ENCODE measurements at places on chromosomes 2 and 18.

- no peak for DNase-seq
Measured at GRCh38 chr2:195561116-195561921, 95.7 kb upstream of the SLC39A10 start.

DNA sequence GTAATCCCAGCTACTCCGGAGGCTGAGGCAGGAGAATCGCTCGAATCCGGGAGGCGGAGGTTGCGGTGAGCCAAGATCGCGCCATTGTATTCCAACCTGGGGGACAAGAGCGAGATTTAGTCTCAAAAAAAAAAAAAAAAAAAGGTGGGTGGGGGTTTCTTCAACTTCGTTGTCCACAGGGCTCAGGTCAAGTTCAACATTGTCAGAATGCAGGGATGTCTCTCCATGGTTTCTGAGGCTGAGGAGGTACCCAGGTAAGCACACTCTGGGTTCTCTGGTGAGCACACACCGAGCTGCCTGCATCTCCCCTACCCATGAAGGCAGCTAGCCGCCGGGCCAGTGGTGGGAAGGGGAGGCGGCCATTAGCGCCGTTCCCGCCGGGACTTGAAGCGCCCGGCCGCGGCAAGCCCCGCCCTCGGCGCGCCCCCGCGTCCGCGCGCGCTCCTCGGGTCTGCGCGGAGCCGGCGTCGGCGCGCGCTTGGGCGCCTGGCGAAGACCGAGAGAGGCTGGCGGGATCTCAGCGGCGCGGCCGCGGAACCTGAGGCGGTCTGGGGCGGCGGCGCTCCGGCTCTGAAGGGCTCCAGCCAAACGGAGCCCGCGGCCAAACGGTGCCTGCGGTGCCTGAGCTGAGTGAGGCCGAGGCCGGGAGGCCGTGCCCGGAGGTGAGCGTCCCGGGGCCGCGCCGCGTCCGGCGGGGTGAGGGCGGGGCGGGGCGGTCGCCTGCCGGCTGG is at the start of gene UBXN2A:
Gene UBXN2A, plus strand, starts transcription at position 477 of the 731 bp plus-strand sequence. CDS start 17,852 bp downstream, outside the sequence.
- DNase-seq = peak; percentile 90

- DNase-seq = no peak
Measured at GRCh38 chr2:232438091-232438490, 17.9 kb upstream of the ALPI start.

DNA sequence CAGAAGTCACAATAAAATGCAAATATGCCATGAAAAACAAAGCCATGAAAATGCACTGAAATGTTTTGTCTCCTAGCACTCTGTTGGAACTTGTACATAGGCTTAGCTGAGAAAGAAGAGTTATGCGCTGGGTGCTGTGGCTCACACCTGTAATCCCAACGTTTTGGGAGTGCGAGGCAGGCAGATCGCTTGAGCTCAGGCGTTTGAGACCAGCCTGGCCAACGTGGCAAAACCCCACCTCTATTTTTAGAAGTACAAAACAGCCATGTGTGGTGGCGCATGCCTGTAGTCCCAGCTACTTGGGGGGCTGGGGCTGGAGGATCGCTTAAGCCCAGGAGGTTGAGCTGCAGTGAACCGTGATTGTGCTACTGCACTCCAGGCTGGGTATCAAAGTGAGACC is 39.9 kb downstream of the IRS1 start:
- DNase-seq = no peak

DNA sequence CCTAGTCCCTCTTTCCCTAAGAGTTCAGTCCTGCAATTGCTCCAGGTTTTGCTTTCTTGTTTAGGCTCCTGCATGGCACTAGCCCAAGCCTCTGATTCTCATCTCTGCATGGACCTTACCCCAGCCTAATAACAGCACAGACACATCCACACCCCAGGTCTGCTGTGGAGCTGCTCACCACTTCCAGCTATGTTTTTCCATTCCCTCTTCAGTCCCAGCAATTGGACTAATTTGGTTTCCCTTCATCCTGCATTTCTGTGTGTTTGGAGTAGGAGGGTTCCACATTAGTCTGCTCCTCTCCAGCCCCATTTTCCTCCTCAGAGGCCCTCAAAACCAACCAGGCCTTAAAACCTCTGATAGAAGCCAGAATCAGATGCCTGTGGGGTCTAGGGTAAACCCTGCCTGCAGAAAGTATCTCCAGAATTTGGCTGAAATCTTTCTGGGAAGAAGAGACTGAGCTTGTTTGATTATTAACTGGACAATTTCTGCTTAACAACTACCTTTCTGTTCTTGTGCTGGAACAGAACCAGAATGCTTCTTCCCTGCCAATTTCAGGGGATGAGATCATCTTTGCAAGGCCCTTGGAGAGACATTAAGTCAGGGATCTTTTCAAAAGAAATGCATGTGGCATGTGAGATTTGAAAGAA is 95.9 kb downstream of the GFPT1 start:
- DNase-seq = no peak

- no peak for DNase-seq
Measured at GRCh38 chr2:20838016-20838415, 15.1 kb upstream of the LDAH start.

- DNase-seq = no peak
Measured at GRCh38 chr18:33355263-33355662, 85.3 kb downstream of the CCDC178 start.

- DNase-seq = peak; percentile 19
Measured at GRCh38 chr2:39513641-39514094, 76.6 kb upstream of the MAP4K3 start.

GRCh38 chr2:85758361-85759256 is 4.8 kb downstream of the ATOH8 start:
- DNase-seq = peak; percentile 93

DNA sequence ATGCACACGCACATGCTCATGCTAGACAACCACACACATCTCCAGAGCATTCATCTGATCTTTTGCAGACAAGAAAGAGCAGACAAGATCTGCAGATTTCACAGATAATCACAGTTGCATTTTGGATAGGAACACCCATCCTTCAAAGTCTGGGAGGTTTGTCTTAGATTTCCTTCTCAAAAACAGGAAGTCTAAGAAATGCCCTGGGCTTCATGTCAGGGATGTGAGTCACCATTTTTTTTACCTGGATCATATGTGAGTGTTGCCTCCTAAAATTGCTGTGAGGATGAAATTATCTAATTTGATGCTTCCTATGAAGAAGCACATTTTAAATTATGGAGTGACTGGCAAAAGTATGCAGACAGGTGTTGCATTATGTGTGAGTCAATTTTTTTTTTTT is 46.1 kb downstream of the SRD5A2 start:
- no peak for DNase-seq

GRCh38 chr2:122055521-122055931 is 300.1 kb downstream of the TSN start:
- no peak for DNase-seq

DNA sequence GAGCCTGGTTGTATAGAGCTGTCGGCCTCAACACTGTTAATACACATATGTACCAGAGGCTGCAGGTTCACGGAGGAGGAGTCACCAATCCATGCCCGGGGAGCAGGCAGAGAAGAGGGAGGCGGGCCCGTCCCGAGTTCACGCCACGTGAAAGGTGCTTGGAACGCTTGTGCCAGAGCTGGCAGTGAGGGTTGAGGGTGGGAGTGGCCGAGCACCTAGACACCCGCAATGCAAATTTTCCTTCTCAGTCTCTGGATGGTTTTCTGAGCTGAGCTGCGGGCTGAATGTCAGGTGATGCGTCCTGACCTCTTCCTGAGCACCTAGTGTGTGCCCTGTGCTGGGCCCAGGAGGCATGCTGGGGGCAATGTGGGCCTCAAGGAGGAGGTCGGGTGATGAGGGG is 52.2 kb downstream of the ODC1 start:
- DNase-seq = no peak

DNA sequence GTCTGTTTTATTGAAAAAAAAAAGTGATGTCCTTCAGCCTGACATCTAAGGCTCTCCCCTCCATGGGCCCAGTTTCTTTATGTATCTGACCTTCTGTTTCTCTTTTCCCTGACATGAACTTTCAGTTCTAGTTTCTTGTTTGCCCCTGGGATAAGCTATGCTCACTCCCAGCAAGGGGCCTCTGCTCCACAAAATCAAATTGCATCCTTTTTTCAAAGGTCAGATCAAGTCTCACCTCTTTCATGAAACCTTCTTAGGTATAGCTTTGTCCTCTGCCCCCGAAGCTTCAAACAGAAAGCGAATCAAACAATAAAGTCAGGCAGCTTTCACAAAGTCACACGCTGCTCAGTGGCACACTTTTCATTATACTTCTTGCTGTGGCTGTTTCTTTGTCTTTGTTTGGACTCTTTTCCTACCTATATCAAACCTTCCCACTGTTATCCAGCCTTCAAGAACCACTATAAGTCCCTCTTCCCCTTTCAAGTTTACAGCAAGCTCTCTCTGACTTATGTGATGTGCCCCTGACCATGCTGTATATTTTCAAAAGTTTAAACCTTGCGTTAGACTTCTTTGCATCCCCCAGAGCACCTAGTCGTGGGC is 23.3 kb downstream of the MAP3K19 start:
- no peak for DNase-seq

GRCh38 chr2:68235090-68235489 is 17.2 kb downstream of the PPP3R1 start:
- DNase-seq = no peak

DNA sequence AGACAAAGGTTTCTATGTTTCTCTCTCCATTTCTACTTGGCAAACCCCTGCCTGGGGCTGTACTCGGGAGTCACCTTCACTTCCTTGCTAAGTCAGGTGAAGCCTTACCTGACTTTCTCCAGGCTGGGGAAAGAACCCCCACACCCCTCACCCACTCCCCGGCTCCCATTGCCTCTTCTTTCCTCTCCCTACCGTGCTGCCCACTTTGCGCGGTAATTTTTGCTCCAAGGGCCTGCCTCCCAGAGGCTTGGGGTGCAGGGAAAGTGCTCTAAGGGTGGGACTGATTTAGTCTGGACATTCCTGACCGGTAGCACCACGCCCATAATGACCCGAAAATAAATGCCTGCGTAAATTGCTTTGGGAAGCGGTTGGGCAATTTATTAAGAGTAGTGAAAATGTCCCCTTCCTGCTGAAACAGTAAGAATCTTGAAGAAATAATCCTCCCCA is 49.1 kb upstream of the ATP6V1B1 start:
- no peak for DNase-seq

GRCh38 chr18:70046207-70046606 is 98.5 kb upstream of the CD226 start:
- DNase-seq = no peak

GRCh38 chr2:162821176-162821575 is 17.4 kb downstream of the KCNH7 start:
- DNase-seq = no peak

All from NCI-H524 (cell line).